KBM-7 (cell line): ENCODE measurements at places on chromosomes 2 and 18.

GRCh38 chr2:120632796-120633646 lies 102.6 kb upstream of the GLI2 start:
- no peak for DNase-seq

GRCh38 chr2:26344581-26345282 lies 1.2 kb upstream of the SELENOI start:
- DNase-seq = no peak

GRCh38 chr2:105546628-105546974 lies 147.8 kb upstream of the FHL2 start:
- DNase-seq = no peak

DNA sequence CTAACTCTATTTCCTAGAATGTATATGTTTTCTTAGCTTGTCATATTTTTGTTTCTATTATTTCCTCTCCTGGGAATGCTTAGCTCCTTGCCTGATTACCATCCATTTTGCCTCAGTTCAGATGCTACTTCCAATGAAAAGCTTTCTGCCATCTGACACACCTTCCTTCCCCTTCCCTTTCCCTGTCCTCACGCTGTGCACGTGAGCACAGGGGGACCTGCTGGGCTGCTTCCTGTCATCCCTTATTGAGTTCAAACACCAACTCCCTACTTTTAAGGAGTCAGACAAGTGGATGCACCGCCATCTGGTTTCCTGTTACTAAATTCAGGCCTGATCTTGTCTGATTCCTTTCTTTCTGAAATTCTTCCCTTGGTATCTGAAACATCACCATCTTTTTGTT lies 2.4 kb upstream of the INO80C start:
- no peak for DNase-seq

DNA sequence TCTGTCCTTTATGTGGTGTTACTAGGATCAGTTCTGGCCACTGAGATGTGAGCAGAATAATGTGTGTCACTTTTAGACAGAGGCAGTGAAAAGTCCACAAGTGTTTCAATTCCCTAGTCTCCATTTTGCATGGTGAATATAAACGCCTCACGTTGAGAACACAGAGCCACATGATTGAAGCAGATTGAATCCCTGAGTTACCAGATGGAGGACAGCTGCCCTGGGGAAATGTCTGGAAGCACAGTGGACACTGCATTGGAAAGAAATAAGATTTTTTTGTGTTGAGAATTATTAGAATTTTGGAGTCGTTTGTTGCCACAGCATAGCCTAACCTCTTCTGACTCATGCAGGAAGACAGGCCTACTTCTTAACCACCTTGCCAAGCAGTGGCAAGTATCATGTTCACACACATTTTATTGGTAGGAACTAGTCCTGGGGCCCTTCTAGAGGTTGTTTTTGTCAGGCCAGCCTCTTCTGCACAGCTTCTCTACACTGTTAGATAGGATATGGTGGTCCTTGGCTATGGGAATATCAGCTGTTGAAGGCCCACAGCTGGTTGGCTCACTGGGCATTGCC lies 188.6 kb downstream of the TMEM182 start:
- peak; percentile 2 for DNase-seq

- no peak for DNase-seq
Measured at GRCh38 chr2:138931284-138932256, 151.4 kb upstream of the NXPH2 start.

DNA sequence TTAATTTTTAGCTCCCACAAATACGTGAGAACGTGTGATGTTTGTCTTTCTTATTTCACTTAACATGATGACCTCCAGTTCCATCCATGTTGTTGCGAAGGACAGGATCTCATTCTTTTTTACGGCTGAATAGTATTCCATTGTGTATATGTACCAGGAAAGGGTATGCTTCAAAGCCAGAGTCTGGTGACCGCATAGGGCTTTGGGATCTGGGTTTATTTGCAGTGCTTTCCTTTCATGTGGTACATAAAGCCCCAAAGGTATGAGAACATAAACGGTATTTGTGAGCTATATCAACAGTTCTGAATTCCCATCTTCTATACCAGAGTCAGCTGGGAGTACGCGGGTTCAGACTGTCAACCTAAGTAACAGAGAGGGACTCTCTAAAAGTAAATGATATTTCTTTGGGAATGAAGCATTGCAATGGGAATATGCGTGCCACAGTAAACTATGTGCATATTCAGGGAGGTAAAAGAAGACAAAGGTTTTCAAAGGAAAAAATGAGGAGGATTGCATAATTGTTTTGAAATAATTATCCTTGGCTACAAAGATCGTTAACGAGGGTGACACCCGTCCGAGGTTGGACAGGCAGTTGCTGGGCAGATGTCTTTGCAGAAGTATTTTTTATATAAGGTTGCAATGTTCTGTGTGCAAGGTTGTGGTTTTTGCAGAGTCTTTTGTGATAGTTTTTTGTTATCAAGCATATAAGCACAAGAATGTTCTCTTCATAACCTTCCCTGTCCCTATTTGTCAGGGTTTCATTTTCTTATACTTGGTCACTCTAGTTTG lies 24.4 kb downstream of the CRYGD start:
- DNase-seq = no peak

DNA sequence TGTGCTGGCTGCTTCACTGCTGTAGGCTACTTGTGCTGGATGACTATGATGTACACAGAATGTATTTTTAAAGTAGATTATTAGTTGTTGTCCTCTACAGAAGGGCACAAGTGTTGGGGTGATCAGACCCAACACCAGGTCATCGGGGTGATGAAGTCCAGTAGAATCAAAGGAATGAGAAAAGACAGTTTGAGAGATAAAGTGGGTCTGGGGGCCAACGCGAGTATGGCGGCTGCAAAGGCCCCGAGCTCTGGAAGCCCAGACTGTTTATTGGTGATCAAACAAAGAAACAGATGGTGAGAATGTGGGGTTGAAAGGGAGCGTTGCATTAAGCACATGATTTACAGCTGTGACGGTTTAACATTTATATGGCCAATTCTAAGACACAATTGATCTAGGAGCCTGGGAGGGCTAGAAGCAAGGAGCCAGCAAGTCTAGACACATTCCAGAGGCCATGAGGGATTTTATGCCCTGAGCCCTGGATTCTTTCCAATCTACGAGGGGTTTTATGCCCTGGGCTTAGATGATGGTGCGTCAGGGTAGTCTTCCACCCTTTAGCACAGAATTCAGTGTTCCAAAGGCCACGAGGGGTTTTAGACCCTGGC lies 153.5 kb downstream of the AGPS start:
- no peak for DNase-seq

DNA sequence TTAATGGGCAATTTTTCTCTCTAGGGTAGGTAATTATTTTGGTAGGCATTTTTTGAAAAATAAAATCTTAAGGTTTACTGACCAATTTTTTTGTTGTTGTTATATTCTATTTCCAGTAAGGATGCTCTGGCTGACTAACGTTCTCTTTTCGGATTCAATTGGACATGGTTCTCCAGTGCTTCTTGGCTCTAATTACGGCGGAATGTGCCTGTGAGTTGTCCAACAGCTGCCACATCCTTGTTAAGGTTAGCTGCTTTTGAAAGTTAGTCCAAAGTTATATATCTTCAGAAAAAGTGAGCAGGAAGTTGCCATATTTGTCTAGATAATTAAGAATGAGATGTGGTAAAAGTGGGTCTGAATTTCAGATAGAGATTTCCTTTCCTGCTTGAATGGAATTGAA lies 45.8 kb upstream of the SMIM21 start:
- DNase-seq = no peak

GRCh38 chr18:8705961-8706790 lies 820 bp downstream of the MTCL1 start:
- DNase-seq = peak; percentile 21

DNA sequence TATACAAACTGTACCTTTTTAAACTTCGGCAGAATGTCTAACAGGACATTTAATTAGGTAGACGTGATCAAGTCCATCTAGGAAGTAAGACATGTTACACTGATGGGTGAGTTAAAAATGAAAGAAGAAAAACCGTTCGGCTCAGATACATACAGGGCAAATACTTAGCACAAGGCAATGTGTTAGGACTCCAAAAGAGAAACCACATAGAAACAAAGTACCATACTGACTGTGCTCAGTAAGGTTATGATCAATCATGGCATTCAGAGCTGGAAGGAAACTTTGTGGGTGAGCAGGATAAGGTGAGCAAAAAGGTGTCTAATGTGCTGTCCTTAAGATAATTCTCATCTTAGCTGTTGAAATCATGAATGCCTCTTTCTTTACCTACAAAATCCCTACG lies 211.9 kb downstream of the STK39 start:
- DNase-seq = no peak

DNA sequence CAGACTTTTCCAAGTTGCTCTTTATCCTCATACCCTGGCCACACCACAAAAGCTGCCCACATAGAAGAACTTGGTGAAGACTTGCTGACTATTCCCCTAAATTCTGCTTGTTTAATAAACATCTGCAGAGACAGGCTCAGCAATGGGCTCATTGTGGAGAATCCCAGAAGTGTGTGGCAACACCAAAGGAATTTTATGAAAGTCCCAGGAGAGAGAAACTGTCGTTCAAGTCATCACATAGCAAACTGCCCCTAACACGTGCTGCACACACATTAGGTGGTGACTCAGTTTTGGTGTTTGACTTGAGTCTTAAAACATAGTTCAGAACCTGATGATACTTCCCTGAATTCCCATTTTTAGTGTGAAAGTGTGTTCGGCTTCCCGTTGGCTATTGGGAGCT lies 38.6 kb downstream of the CYP1B1 start:
- DNase-seq = no peak

DNA sequence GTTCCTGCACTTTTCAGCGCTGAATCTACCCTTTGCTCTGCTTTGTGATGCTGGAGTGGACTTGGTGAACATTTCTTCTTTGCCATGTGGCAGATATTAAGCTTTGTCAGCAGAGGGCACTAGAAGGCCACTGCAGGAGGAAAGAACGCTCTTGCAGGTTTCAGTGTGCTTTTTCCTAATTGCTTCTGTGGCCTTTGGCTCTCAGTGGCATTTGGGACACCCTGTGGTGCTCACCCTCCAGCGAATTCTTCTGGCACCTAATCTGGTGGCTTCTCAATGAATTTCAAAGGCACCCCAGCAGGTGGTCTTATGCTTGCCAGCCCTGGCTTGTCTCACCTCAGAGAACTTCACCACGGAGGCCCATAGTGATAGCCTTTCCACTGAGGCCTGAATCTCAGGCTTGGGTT lies 146.7 kb downstream of the MYO3B start:
- DNase-seq = peak; percentile 53

DNA sequence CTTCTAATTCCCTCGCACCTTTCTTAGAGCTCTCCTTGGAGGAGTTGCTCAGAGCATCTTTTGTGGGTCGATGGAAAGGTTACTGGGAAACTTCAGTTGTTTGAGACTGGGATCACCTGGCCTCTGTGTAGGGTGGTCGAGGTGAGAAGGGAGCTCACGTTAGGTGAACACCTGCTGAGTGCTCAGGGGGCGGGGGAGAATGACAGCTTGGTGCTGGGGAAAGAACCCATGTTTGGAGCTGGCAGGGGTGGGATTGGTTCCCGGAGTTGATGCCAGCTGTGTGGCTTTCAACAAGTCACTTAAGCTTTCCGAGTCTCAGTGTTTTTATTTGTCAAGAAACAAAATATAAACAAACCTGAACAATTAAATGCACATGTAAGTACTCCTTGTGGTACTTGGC lies 122.3 kb downstream of the GLI2 start:
- no peak for DNase-seq

- DNase-seq = no peak
Measured at GRCh38 chr2:22855761-22856184, 529.2 kb upstream of the KLHL29 start.
